ENCODE measurements at places on chromosomes 7 and 10.
A peak's percentile ranks its signal among the peaks of the same experiment; 100 is the strongest.

DNA sequence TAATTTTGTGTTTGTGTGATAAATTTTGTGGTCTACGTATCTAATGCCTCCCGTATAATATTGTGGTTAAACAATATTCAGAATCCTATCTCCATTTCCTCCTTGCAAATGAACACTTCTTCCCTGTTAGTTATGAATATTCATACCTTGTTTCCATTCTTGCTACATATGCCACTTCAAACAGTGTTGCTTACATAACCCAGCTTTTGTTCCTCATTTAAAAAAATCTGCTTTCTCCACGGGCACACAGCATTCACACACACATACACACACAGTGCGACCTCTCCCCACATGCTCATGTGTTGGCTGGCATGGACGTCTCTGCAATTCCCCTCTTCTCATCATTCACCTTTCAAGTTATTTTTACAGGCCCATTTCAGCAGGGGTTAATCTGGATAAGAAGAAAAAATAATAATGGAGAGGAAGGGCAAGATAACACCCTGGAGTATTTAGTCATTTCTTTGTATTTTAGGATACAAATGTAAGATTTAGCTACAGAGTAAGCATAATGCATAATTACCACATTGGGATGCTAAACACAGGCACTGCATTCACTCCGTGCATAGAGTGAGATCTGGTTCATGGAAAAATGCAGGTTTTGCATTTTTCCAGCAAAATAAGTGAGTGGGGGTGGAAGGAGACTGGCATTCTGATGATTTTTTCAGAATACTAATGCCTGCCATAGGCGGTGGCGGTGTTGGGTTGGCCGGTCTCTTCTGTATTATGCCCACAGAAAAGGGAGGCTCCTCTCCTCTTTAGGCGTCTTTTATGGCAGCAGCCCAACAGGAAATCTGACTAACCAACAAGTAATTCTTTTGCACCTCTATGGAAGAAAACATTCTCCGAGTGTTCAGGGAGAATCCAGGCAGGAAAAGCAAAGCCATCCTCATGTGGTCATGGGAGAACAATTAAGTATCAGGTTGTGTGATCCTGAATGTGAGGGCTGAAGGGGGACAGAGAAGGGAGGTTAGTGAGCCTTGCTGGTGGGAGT, 31.7 kb upstream of the ELMO1 start:
- DNase-seq, result no peak

DNA sequence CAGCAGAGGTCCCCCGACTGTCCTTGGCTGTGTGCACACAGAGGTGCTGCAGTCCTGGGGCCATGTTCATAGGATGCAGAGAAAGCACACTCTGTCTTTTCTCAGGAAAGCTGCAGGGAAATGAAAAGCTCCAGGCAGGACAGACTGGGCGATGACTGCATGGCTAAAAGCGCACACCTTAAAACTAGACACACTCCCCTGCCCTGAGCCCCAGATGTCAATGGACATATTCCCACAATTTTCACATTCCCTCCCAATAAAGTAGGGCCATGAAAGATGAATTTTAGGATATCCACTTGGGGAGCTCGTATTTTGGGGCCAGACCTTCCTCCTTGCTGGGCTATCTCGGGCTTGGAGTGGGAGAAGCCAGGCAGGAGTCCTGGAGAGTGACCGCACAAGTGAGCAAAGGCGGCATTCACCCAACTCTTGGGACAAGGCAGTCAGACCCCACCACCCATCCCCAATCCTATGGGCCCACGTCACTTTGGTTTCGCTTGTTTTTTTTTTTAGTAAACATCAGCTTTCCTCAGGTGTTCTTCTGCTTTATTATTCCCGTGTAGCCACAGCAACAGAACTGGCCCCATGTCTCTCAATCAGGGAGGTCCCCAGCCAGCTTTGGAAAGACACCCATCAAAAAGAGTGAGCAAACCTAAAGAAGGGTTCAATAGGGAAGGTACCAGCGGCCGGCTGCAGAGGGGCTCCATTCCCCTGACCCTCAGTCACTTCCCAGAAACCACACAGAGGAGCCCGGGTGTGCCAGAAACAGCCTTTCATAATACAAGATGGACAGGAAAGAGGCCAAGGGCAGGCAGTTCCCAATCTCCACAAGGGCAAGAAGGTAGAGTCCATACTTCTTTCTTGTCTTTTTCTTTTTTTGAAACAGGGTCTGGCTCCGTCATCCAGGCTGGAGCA, 12.7 kb downstream of the GPRIN2 start:
- peak; percentile 3 for DNase-seq

GRCh38 chr10:101053516-101053915, 8.3 kb upstream of the KAZALD1 start:
- no peak for DNase-seq

- peak; percentile 60 for DNase-seq
These were observed 22.6 kb upstream of the VDAC2 start for GRCh38 chr10:75187961-75188426.

- no peak for DNase-seq
These were observed 38.6 kb downstream of the VOPP1 start for GRCh38 chr7:55533729-55534080.

DNA sequence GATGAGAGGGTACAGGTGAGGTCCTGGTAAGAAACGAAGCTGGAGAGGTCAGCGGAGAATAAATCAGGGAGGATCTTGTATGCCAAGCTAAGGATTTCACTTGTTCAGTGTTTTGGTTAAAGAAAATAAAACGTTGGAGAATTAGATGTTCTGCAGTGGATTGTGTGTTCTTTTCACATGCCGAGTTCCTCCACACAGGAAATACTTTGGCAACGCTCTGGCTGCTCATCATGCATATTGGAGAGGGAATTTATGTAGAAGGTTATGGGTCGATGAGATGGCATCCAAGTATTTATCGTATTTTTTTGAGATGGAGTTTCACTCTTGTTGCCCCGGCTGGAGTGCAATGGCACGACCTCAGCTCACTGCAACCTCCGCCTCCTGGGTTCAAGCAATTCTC, 11.0 kb downstream of the RPS24 start:
- no peak for DNase-seq

DNA sequence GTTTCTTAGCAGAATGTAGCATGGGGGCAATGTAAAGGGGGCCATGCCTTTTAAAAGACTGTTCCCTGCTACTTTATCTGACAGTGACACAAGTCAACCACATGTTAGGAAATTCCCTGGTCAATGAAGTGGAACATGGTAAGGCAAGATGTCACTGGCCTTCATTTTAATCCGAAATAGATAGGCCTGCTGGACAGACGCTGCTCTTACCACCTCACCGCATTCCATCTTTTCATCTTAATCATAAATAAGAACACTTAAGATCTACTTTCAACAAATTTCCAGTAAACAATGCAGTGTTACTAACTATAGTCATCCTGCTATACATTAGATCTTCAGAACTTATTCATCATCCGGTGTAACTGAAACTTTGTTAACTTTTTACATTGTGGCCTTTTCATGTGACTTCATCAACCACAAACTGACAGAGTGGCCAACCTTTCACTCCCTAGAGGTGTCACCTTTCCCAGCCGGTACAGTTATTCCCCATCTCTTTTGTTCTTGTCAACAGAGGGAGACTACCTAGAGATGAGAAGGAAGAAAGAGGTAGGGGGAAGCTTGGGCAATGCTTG, 15.6 kb downstream of the ASB4 start:
- DNase-seq, result no peak

- no peak for DNase-seq
These were observed 6.5 kb downstream of the NACAD start for GRCh38 chr7:45082031-45082830.

DNA sequence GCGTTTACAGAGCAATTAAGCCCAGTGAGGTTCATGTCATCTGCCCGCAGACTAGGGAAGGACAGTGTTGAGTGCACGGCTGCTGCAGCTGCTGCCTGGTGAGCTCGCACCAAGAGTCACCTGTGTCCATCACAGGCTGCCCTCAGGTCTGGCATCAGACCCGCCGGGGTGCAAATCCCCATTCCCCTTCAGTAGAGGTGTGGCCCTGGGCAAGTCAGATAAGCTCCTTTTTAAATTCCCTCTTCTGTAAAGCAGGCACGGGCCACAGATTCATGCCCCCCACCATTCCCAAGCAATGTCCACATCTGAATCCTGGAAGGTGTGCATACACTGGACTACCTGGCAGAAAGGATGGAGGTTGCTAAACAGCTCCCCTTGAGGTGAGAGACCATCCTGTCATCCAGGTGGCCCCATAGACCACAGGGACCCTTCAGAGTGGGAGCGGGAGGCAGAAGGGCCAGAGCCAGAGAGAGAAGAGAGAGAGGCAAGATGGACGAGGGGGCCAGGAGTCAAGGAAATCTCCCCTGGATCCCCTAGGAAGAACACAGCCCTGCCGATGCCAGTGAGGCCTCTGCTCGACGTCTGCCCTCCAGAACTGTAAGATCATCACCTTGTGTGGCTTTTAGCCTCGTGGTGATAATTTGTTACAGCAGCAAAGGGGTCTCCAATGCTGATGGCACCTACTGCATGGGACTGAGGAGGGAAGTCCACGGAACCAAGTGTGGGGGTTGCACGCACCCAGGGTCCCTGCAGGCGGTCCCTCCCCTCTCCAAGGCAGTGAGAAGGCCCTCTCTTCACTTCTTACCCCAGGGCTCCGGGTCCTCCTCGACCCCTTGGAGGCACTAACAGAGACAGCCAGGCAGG, 168.8 kb downstream of the TCERG1L start:
- no peak for DNase-seq

- DNase-seq, result no peak
These were observed 3.8 kb downstream of the STMP1 start for GRCh38 chr7:135666156-135666555.

DNA sequence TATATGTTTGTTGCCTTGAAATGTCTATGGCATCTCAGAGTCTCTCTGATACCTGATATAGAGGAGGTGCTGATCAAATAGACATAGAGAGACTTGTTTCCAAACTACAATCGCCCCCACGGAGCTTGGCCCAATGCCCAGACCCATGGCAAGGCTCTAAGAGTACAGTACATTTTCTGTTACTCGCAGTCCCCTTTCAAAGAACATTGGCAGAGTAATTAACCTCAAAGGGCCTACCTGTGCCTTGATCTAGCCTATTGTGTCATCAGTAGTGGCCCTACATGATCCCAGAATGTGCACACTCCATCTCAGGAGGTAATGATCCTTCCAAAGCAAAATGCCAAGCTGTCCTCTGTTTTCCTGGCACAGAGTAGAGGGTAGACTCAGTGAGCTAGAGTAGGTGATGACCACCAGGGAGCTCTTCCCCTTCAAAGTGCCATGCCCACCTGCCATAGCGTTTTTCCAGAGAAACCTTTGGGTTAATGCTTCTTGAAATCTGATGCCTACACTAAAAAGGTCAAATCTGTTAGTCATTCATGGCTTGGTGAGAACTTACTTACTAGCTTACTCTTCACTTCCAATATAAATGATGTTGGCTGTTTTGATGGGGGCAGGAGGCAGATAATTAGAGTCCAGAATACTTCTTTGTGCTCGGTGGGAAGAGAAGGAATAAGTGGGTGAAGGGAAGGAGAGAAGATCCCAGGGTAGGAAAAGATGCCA, 41.2 kb upstream of the ACSL5 start:
- DNase-seq, result no peak
